Peyer's patch (tissue), 4 donors: ENCODE measurements at places on chromosomes 6 and 20. TPM values are rescaled to one million over a fixed set of nuclear protein-coding genes. Genes with fewer than 3 reads are reported as not detected.

GRCh38 chr20:41047975-41048305, 19.3 kb downstream of the TOP1 start:
- peak overlapping the region; percentile 19 for H3K4me3 ChIP-seq
- H3K27me3 ChIP-seq: no peaks in the 10 kb centered on the region
- DNase-seq: no peak
- H3K27ac ChIP-seq: peak overlapping the region; percentile 31
- H3K36me3 ChIP-seq: no peaks in the 10 kb centered on the region

- no peak for DNase-seq
- H3K36me3 ChIP-seq: no peaks in the 10 kb centered on the region
- H3K27me3 ChIP-seq: no peaks in the 10 kb centered on the region
- H3K4me1 ChIP-seq: no peaks in the 10 kb centered on the region
These were observed 97.7 kb upstream of the VGLL2 start for GRCh38 chr6:117167520-117168271.

PKIB gene
- 4.1 TPM for total RNA-seq

REM1 gene
- total RNA-seq: 1.7 TPM

PLEKHG1 gene
- total RNA-seq: 53.1 TPM

GRCh38 chr6:112193117-112193516, 61.2 kb downstream of the LAMA4 start:
- no peak for DNase-seq
- H3K27me3 ChIP-seq: no peaks in the 10 kb centered on the region
- no peaks in the 10 kb centered on the region for H3K36me3 ChIP-seq

CRISP2 gene
- total RNA-seq: not detected

GMEB2 gene
- total RNA-seq: 19.4 TPM

BPIFB6 gene
- total RNA-seq: not detected

DNA sequence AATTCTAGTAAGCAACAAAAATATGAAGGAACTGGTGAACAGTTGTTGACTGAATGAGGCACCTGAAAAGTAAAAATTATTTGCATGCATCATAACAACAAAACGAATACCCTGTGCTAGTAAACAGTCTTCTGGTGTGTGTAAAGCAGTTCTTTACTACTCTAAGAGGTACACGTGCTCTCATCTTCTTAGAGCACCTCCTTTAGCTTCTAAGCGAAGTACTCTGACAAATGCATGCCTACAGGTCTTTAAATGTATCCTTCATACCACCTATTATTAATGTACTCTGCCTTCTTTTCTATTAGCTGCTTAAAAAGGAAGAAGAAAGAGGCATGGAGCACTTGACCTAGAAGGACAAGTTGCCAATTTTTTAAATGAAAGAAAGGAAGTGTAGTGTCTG, 32.2 kb upstream of the MYB start:
- H3K4me1 ChIP-seq: no peaks in the 10 kb centered on the region
- no peaks in the 10 kb centered on the region for H3K36me3 ChIP-seq
- DNase-seq: no peak
- no peaks in the 10 kb centered on the region for H3K27me3 ChIP-seq
- H3K4me3 ChIP-seq: no peak overlapping the region
- H3K27ac ChIP-seq: no peak overlapping the region

DNA sequence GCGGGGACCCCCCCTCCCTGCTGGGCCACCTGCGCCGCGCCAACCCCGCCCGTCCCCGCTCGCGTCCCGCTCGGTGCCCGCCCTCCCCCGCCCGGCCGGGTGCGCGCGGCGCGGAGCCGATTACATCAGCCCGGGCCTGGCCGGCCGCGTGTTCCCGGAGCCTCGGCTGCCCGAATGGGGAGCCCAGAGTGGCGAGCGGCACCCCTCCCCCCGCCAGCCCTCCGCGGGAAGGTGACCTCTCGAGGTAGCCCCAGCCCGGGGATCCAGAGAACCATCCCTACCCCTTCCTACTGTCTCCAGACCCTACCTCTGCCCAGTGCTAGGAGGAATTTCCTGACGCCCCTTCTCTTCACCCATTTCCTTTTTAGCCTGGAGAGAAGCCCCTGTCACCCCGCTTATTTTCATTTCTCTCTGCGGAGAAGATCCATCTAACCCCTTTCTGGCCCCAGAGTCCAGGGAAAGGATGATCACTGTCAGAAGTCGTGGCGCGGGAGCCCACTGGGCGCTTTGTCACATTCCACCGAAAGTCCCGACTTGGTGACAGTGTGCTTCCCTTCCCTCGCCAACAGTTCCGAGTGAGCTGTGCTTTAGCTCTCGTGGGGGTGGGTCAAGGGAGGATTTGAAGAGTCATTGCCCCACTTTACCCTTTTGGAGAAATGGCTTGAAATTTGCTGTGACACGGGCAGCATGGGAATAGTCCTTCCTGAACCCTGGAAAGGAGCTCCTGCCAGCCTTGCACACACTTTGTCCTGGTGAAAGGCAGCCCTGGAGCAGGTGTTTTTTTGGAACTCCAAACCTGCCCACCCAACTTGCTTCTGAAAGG, 2.1 kb downstream of the VEGFA start:
- DNase-seq: peak; percentile 34
- peak overlapping the region; percentile 58 for H3K4me3 ChIP-seq
- H3K27ac ChIP-seq: peak overlapping the region; percentile 75
- H3K27me3 ChIP-seq: no peaks in the 10 kb centered on the region
- H3K4me1 ChIP-seq: peaks cover 56% of the 10 kb centered on the region

GRCh38 chr6:129835691-129836090, 25.4 kb downstream of the TMEM244 start:
- H3K27ac ChIP-seq: no peak overlapping the region
- H3K36me3 ChIP-seq: no peaks in the 10 kb centered on the region
- no peak overlapping the region for H3K4me3 ChIP-seq

DNA sequence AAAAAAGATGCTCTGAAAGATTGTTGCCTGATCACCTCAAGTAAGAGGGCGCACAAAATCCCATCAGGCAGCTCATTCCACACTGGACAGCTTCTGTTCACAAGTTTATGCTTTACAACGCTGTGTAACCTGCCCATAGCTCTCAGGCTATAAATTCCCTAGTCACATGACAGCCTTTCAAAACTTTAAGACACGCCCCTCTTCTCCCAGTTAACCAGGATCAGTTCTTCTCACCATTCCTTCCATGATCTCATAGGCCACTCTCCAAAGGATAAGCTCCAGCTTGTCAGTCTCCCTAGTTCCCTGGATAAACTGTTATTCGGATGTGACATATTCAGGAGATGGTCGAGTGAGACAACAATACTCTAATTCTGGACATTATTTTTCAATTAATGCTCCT, 15.0 kb downstream of the ADNP start:
- peaks cover 5% of the 10 kb centered on the region for H3K4me1 ChIP-seq
- no peaks in the 10 kb centered on the region for H3K36me3 ChIP-seq

DNA sequence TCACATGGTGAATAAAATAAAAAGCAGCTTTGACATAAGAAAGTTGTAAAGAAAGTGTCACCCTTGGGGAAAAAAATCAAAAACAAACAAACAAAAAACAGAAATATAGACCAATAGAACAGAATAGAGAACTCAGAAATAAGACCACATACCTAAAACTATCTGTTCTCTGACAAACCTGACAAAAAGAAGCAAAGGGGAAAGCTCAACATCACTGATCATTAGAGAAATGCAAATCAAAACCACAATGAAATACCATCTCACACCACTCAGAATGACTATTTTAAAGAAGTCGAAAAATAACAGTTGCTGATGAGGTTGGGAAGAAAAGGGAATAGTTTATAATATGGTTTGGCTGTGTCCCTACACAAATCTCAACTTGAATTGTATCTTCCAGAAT, 159.1 kb downstream of the TINAG start:
- H3K36me3 ChIP-seq: no peaks in the 10 kb centered on the region
- H3K27ac ChIP-seq: no peak overlapping the region
- no peak overlapping the region for H3K4me3 ChIP-seq
- DNase-seq: no peak

GRCh38 chr6:11111769-11112437, 378 bp upstream of the ERVFRD-1 start:
- no peak overlapping the region for H3K27ac ChIP-seq
- DNase-seq: no peak
- no peaks in the 10 kb centered on the region for H3K4me1 ChIP-seq
- no peaks in the 10 kb centered on the region for H3K36me3 ChIP-seq

DNA sequence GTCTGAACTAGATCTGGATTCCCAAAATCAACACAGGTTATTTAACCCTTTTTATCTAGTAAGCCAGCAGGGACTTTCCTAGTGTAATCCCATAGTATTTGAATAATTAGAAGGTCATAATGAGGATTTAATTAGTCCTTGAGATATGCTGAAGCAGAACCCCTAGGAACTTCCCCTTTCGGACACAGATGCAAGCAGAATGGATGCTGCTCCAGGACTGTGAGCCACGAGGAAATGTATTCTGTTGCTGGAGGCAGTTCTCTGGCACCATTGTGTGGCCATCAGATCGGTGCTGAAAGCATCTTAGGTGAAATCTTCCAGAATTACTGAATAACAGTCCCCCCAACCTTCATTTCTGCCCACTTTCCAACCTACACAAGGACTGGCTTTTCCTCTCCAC, 206.9 kb downstream of the TMEM242 start:
- no peaks in the 10 kb centered on the region for H3K4me1 ChIP-seq

DNA sequence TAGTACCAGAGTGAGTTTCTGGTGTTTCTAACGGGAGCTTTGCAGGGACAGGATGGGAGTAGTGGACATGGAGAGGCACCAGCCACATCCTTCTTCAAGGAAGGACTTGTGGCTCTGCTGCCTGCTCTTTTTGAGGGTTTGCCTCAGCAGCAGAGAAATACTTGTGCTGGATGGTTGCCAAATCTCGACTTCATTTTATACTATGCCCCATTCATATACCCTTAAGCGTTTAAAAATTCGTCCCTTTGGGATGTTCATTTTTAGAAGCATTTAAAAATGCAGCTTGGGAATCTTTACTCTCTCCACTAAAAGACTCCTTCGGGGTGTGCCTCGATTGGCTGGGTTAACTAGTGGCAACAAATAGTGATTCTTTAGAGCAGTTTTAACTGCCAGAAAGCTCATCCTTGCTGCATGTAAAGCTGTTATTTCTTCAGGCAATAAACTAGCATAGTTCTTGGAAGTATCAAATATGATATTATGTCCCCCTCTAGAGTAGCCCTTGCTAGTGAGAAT, 126.5 kb upstream of the B3GAT2 start:
- H3K27me3 ChIP-seq: no peaks in the 10 kb centered on the region
- no peak overlapping the region for H3K4me3 ChIP-seq
- no peak overlapping the region for H3K27ac ChIP-seq
- DNase-seq: no peak

DNA sequence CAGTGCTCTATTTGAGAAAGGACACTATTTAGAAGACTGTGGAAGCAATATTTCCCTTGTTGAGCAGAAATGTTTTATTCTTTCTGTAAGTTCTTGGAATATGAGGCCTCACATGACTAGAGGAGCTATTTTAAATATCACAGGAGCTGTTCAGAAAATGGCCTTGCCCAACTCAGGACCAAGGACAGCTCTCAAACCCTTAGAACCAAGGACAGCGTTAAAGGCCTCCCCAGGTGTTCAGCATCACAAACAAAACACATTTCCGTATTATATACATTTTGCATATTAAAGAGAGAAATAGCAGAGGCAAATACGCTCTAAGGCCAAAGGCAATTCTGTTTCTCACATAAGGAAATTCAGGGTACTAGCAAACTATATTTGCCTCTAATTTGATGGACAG, 631.4 kb downstream of the CDH26 start:
- DNase-seq: no peak
- no peak overlapping the region for H3K4me3 ChIP-seq
- H3K27ac ChIP-seq: no peak overlapping the region
- no peaks in the 10 kb centered on the region for H3K27me3 ChIP-seq
- H3K4me1 ChIP-seq: no peaks in the 10 kb centered on the region
- no peaks in the 10 kb centered on the region for H3K36me3 ChIP-seq

- H3K27ac ChIP-seq: no peak overlapping the region
- DNase-seq: peak; percentile 71
- H3K4me3 ChIP-seq: no peak overlapping the region
- no peaks in the 10 kb centered on the region for H3K27me3 ChIP-seq
- H3K4me1 ChIP-seq: no peaks in the 10 kb centered on the region
These were observed 24.4 kb downstream of the CNBD2 start for GRCh38 chr20:35992713-35993335.

DNA sequence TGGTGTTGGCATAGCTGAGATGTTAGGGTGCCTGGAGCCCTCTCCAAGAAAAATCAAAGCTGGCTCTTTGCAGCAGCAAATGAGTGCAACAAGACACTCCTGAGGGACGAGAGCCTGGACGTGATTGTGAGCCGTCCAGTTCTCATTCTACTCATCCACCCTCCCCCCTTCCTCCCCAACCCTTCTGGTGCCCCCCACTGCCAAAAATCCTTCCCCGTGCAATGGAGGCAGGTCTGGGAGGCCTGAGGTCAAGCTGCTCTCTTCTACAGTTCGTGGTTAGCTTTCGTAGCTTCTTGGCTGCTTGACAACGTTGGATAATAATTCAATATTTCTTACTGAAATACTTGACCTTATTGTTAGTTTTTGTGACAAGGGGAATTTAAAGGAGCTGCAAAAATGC, 185.3 kb upstream of the SUPT3H start:
- no peaks in the 10 kb centered on the region for H3K36me3 ChIP-seq
- no peaks in the 10 kb centered on the region for H3K4me1 ChIP-seq
- H3K27ac ChIP-seq: no peak overlapping the region
- DNase-seq: no peak
- H3K27me3 ChIP-seq: no peaks in the 10 kb centered on the region

GRCh38 chr6:45310118-45310788, 17.9 kb upstream of the RUNX2 start:
- no peaks in the 10 kb centered on the region for H3K36me3 ChIP-seq
- H3K27me3 ChIP-seq: no peaks in the 10 kb centered on the region
- no peaks in the 10 kb centered on the region for H3K4me1 ChIP-seq

KCNQ5 gene
- total RNA-seq: not detected

WFDC5 gene
- total RNA-seq: not detected

DNA sequence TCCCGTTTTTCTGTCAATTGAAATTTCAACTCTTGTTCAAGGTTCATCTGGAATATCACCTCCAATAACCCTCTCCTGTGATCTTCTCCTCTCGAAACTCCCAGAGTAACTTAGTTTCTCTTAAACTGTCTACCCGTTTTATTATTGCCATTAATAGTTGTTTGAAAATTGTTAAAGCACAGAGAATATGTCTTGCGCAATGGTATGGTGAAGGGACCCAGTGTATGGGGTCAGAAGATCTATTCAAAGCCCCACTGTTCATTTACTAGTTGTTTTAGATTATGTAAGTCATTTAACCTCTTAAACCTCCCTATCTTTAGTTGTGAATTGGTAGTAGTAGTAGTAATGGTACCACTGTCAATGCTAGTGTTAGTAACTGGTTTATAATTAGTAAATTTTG, 6.2 kb upstream of the TAB2 start:
- peaks cover 2% of the 10 kb centered on the region for H3K4me1 ChIP-seq
- no peaks in the 10 kb centered on the region for H3K36me3 ChIP-seq
- no peak for DNase-seq
- no peaks in the 10 kb centered on the region for H3K27me3 ChIP-seq
- H3K27ac ChIP-seq: no peak overlapping the region
